ENCODE measurements at places on chromosomes 6 and 20.

GRCh38 chr6:84967965-84968364 is 203.6 kb upstream of the TBX18 start:
- no peak for DNase-seq

DNA sequence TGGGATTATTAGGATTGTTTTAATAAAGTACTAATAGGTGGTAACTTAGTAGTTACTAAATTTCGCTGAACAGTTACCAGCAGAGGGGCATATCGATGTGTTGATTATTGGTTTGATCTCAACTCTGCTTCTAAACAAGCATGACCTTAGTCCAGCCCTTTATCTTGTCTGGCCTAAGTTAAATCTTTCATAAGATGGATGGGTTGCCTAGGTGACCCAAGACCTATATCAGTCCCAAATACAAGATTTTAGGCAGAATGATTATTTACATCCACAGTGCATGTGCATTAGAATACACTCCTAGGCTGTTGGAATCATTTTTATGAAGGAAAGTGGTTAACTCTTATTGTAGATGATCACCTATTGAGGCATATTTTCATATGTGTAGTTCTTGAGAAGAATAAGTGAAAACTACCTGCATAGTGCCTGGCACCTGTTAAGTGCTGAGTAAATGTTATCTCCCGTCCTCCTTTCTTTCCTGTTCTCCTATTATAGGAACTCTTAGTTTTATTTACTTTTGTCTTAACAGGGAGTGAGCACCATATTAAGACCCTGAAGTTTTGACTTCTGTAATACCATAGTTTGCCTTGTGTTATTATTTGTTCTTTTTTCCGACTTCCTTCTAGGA is 1.1 kb downstream of the HSF2 start:
- no peak for DNase-seq

- no peak for DNase-seq
These were observed 20.6 kb upstream of the LCA5 start for GRCh38 chr6:79557673-79558467.

- DNase-seq = no peak
These were observed 722.1 kb downstream of the EYS start for GRCh38 chr6:64984948-64985347.

- no peak for DNase-seq
These were observed 66.3 kb upstream of the KCNK16 start for GRCh38 chr6:39388606-39389483.

- no peak for DNase-seq
These were observed 31.8 kb upstream of the RSPO4 start for GRCh38 chr20:1033751-1034414.

DNA sequence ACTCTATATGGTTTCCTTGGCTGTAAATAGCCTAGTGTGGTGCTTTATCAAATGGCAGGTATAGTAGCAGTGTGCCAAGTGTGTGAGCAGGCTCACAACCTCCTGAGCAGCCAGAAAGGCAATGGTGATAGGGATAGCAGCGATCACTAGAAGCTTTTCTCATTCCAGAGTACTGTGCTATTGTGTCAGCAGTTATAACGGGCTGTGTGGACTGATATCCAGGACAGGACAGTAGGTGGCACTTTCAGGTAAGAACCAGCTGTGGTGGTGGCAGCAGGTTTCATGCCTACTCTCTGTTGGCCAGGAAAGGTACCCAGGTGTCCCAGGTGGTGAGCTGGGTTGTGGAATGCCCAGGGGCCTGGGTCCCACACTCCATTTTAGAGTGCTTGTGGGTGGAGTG is 448.8 kb upstream of the BTBD3 start:
- no peak for DNase-seq

All from nucleus accumbens (tissue), 56 donors.